LNCaP clone FGC (cell line): ENCODE measurements at places on chromosomes 3 and 15.
A peak's percentile ranks its signal among the peaks of the same experiment; 100 is the strongest.

DNA sequence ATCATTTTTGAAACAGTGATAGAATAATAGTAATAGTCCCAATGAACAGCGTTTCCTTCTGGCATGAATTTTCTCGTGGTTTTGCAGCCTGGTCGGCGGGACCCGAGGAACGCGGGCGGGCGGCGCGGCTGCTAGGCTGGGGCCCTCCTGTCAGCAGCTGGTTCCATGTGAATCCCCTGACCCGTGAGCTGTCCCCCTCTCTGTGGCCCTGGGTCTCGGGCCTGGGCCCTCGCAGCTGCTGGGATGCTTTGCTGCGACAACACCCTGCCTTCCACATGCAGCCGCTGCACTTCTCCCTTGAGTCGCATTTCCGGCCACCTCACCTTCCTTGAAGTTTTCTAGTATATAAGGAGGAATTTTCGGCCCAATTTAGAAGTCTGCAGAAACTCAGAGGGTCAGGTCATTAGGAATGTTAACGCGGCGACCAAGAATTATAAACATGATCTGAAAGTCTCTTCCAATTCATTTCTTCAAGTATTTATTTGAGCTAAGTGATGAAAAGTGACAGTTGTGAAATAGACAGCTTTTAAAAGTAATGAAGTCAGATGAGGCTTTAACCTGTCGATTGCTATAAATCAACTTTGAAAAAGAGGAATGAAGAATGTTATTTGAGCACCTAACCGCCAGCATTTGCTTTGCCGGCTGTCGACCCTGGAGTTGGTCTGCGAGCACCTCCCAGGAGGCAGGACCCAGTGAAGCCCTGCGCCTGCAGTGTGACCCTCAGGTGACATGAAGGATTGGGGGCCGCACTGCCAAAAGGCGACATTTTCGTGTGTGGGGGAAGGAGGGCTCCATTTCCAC is 27.7 kb downstream of the NR2F2 start:
- no peak for DNase-seq

DNA sequence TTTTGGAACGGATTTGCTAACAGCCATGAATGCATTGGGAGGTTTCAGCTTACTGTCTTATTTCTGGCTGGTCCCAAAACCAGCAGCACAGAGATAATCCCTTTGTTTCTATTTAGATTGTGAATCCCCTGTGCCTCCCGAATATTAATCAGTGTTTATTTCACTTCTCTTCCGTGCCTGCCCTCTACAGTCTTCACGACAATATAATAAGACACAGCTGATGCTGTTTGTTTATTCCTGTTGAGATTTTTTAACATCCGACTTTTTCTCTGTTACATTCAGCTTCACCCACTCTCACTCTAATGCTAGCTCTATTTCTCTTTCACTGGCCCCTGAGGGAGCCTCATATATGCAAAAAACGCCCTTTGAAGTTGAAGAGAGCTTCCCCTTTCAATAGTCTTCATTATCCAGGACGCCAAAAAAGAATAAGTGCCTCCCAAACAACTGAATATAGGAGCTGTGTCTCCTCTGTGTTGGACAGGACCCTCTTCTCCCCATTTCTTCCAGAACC is 995.3 kb downstream of the ROBO2 start:
- DNase-seq: no peak

DNA sequence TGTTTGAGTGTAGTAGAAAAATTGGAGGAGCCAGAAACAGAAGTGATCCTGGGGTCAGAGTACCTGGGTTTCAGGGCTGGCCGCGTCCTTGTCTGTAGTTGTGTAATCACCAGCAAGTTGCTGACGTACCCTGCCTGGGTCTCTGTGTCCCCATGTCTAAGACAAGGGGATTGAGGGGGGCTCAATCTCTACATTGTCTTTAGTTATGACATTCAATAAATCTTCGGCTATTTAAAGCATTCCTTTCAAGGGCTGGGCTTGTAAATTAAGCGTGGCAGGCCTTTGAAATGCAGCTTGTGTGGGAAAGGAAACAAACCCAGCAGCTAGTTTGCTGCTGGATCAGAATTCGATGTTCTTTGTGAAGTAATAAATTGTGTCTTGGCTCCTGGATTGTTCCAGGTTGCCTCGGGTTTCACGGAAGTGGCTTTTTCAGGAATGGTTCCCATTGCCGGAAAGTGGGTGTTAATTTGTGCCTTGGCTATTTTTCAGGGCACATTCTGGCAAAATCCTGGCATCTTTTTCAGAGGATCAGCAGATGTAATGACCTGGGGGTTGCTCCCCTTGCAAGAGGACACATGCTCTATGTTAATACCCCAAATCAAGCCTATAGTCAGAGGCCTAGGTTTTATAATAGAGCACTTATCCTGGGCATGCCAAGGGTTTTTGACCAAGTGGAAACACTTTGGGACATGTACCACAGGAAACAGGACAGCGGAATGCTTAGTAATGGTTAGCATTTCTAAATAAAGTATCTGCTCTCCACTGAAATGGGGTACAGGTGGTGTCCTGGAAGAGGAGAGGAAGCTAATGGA is 294.8 kb upstream of the NR2E3 start:
- no peak for DNase-seq

DNA sequence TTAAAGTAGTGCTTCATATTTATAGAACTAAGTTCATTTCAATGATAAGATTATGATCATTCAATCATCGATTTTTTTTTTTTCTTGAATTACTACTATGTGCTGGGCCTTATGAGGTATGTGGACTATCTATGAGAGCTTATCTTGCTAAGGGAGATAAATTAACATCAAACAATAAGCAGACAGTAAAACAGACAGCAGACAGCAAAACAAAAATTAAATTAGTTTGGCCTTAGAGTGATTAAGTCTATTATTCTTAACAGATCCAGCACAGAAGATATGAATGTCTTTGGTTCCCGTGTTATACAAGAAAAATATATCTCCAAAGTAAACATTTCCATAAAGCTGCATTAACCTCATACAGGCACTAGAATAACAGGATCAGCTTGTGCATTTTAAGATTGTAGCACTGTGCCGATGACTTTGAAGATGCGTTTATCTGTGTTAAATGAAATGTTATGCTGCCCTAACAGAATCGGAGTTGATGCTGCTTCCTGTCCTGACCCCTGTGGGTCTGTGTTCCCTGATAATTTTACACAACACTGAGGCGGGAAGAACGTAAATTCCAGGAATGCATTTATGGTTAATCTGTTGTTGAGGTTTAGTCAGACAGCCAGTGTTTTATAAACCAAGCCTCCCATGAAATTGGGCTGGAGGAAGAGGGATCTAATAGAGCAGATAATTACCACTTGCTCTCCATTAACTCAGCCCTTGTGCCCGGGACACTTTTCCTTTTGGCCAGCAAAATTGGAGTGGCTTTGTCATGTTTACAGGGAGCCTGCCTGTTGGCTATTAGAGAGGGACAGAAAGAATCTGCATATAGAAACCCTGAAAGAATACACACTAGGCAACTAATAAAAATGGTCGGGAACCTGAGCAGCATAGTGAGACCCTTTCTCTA is 80.8 kb downstream of the GHSR start:
- DNase-seq: no peak

GRCh38 chr3:21722301-21722700 is 28.7 kb downstream of the ZNF385D start:
- no peak for DNase-seq

DNA sequence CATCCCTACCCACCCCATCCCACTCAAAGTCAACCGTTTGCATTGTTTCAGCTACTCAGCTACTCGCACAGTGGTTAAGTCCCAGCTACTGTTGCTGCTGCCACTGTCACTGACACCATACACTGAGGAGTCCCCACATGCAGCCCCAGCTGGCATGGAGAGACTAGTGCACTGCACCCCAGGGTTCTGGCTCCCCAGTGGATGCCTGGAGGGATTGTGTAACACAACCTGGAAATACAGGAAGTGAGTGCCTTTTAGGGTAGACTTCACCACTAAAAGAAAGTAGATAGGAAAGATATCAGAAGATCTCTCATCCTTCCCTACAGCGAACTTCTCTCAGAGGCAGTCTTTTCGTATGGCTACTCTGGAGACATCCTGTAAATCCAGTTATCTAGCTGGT is 169.2 kb upstream of the STRIT1 start:
- DNase-seq: no peak

GRCh38 chr3:125207949-125208568 is 4.5 kb downstream of the SLC12A8 start:
- peak; percentile 2 for DNase-seq

- no peak for DNase-seq
Observed at GRCh38 chr3:34463414-34463813, 665.0 kb downstream of the PDCD6IP start.

DNA sequence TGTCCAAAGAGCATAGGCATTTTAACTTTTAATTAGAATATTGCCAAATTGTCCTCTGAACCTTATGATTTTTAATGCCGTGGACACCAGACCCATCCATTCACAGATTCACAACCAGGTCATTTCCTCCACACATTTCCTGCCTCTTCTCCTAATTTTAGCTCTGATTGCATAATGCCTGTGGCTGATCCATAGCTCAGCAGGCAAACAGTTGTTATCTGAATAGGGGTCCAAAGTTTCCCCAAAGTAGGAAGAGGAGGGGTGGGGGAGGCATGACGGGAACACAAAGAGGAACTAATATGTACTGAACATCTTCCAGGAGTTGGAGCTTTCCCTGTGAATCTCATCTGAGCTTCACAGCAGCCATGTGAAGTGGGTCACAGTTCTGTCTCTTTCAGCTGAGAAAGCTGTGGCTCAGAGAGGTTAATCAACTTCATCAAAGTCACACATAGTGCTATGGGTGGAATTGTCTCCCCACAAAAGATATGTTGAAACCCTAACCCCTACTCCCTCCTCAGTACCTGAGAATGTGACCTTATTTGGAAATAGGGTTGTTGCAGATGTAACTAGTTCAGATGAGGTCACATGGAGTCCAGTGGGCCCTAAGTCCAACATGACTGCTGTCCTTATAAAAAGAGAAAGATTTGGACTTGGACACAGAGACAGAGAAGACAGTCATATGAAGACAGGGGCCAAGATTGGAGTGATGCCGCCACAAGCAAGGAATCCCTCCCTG is 106.7 kb upstream of the AGBL1 start:
- no peak for DNase-seq

GRCh38 chr3:195708626-195709481 is 11.9 kb upstream of the MUC20 start:
- no peak for DNase-seq

DNA sequence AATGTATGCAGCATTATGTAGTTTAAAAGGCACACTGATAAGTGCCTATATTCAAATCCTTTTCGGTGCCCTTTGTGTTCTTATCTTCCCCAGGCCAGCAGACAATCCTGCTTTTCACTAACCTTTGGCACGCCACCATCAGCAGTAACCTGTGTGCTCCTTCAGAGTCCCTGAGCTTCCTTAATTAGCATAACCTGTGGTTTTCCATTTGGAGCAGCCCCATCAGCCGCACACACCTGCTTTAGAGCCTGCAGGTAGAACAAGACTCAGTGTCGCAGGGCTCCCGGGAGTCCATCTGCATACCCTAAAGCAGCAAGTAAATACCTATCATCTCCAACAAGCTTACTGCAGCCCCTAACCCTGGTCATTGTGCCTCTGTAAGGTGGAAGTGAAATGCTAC is 755.1 kb downstream of the ROBO2 start:
- DNase-seq: no peak

GRCh38 chr3:188385295-188385694 is 231.3 kb downstream of the LPP start:
- no peak for DNase-seq

DNA sequence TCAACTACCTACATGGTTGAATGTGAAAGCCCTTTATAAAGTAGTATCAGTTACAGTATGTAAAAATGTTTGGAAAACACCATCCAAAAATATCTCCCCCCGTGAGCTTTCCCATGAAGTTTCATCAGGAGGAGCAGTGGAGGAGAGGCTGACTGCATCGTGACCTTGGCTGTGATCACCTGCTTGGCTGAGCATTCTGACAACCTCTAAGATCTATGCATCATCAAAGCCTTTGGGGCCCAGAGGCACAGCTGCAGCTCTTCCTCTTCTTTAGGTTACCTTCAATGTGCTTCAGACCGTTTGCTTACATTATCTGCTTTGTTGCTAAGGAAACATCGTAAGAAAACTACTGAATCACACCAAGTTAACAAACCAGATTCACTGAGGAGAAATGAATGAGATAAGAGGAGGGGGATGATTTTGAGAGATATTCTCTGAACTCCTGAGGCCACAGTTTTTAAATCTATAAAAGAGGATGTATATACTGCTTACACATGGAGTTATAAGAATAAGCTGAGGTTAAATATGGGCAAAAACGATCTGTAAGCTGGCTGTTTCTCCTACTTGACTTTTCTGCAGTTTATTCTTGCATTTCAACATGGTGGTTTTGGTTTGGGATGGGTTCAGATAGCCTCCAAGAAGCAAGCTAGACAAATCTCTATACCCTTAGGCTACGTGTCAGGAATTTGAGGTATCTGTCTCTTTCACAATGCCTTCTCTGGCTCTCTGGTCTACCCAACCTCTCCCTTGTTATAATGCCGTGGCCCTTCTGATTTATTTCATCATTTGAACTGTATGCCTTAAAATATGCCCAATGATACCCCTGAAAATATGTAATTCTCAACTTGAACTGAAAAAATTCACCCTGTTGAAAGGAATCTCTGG is 4.0 kb downstream of the GCSAM start:
- no peak for DNase-seq

GRCh38 chr3:174700736-174701135 is 158.4 kb upstream of the NAALADL2 start:
- DNase-seq: no peak

- no peak for DNase-seq
Observed at GRCh38 chr3:47348411-47349154, 32.2 kb upstream of the PTPN23 start.

GRCh38 chr15:77474310-77474988 is 53.8 kb downstream of the HMG20A start:
- DNase-seq: no peak

- DNase-seq: no peak
Observed at GRCh38 chr3:148315756-148316155, 381.9 kb upstream of the AGTR1 start.

DNA sequence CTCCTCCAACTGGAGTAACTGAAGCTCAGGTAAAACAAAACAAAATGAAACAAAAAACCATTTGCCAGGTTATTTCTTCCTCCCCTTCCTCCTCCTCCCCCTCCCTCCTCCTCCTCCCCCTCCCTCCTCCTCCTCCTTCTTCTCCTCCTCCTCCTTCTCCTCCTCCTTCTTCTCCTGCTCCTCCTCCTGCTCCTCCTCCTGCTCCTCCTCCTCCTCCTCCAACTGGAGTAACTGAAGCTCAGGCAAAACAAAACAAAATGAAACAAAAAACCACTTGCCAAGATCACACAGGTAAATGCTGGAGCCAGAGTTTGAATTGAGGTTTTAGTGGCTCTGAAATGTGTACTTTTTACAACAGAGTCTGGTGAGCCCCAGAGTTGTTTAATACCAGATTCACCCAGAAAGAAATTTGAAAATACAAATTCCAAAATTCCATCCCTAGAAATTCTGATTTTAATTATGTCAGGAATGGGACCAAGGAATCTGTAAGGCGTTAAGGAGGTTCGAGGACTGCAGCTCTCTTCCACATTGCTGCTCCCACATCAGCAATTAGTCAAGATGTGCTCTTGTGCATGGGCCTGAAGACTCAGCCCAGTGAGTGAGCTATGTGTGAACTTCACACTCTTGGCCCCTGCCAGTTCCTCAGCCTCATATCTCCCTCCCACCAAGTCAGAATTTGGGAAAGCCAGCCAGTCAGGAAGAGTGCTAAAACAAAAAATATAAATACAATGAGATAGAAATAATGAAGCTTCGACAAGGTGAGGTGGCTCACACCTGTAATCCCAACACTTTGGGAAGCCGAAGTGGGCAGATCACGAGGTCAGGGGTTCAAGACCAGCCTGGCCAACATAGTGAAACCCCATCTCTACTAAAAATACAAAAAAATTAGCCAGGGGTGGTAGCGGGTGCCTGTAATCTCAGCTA is 31.6 kb upstream of the ZNF770 start:
- peak; percentile 14 for DNase-seq

- DNase-seq: no peak
Observed at GRCh38 chr3:13483286-13483685, 3.2 kb downstream of the HDAC11 start.
